ENCODE measurements at places on chromosomes 1 and 21. TPM values are rescaled to one million over a fixed set of nuclear protein-coding genes. Genes with fewer than 3 reads are reported as not detected.

Gene FAM151A
- total RNA-seq = not detected

GRCh38 chr1:11701551-11701961, 10.0 kb downstream of the DRAXIN start:
- no peak for DNase-seq
- H3K4me3 ChIP-seq = peak overlapping the region; percentile 22
- H3K4me1 ChIP-seq = peaks cover 10% of the 10 kb centered on the region
- no peak overlapping the region for H3K27ac ChIP-seq
- no peaks in the 10 kb centered on the region for H3K36me3 ChIP-seq

GRCh38 chr1:172041742-172042141, 200.4 kb downstream of the DNM3 start:
- no peak overlapping the region for H3K27ac ChIP-seq
- peaks cover 14% of the 10 kb centered on the region for H3K4me1 ChIP-seq
- no peak overlapping the region for H3K4me3 ChIP-seq
- no peaks in the 10 kb centered on the region for H3K27me3 ChIP-seq
- DNase-seq = peak; percentile 29

DNA sequence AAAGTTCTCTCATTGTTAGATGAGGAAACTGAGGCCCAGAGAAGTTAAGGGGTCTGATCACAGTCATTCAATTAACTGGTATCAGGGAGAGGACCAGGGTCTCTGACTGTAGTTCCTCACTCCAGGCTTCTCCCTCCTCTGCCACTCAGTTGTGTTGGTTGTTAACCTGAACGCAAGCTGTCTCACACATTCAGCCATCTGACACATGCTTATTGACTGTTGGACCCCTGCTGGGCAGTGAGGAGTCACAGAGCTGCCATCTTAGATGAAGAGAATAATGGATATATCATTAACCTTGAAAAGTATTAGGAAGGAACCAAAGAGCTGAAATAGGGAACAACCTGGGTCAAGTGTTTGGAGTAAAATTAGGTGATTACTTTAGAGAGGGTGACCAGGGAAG, 194.8 kb downstream of the ZZZ3 start:
- H3K27me3 ChIP-seq = no peaks in the 10 kb centered on the region
- no peaks in the 10 kb centered on the region for H3K4me1 ChIP-seq
- no peak overlapping the region for H3K4me3 ChIP-seq

GRCh38 chr1:74596717-74597116, 76.9 kb downstream of the ERICH3 start:
- DNase-seq = no peak
- no peak overlapping the region for H3K4me3 ChIP-seq
- H3K4me1 ChIP-seq = no peaks in the 10 kb centered on the region
- H3K27ac ChIP-seq = no peak overlapping the region
- H3K27me3 ChIP-seq = no peaks in the 10 kb centered on the region

GRCh38 chr1:235004840-235005391, 123.7 kb downstream of the TOMM20 start:
- peaks cover 3% of the 10 kb centered on the region for H3K4me1 ChIP-seq
- no peak overlapping the region for H3K4me3 ChIP-seq
- H3K36me3 ChIP-seq = no peaks in the 10 kb centered on the region
- no peak overlapping the region for H3K27ac ChIP-seq

Gene TEX38
- total RNA-seq = not detected

Gene SLAMF9
- 0.43 TPM for total RNA-seq

DNA sequence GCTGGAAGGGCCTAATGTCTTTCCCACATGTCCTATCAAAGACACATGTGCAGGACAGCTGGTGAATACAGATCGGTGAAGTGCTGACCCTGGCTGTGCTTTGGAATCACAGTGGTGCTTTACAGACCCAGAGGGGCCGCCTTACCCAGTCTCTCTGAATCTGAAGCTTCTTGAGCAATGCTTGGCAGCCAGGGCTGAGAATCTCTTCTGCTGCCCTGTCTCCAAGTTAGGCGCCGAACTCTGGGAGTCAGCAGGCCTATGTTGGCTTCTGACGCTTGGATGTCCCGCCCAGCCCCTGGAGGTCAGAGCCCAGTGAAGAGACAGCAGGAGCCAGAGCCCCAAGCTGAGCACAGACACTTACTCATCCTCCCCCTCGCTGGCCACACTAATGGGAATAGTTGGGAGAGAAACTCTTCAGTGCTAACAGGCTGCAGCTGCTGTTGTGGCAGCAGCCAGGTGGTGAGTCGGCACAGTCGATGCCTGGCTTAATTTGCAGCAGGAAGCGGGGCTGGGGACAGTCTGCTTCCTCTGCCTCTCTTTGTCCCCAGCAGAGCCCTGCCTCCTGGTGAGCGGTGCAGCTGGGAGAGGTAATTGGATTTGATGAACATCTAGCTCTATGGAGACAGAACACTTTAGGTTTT, 68.1 kb downstream of the URB2 start:
- peaks cover 17% of the 10 kb centered on the region for H3K4me1 ChIP-seq
- H3K36me3 ChIP-seq = no peaks in the 10 kb centered on the region
- H3K27ac ChIP-seq = peak overlapping the region; percentile 23
- no peak overlapping the region for H3K4me3 ChIP-seq

GRCh38 chr1:248421384-248421783, 18.5 kb downstream of the OR2T1 start:
- no peak overlapping the region for H3K27ac ChIP-seq
- no peak overlapping the region for H3K4me3 ChIP-seq
- no peaks in the 10 kb centered on the region for H3K4me1 ChIP-seq
- no peaks in the 10 kb centered on the region for H3K27me3 ChIP-seq

DNA sequence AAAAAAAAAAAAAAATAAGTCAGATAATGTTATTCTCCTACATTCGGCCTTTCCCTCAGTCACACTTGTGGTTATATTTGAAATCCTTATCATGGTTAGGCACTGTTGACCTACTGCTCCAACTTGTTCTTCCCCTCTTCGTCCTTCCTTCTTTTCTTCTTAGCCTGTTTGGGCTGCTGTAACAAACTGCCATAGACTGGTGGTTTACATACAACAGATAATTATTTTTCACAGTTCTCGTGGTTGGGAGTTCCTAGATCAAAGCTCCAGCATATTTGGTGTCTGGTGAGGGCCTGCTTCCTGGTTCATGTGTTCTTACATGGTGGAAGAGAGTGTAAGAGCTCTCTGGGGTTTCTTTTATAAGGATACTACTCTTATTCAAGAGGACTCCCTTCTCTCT, 73.4 kb downstream of the RABGAP1L start:
- no peak for DNase-seq
- H3K27me3 ChIP-seq = no peaks in the 10 kb centered on the region
- H3K36me3 ChIP-seq = no peaks in the 10 kb centered on the region
- no peak overlapping the region for H3K27ac ChIP-seq

GRCh38 chr1:167670563-167670962, 40.5 kb downstream of the RCSD1 start:
- no peak overlapping the region for H3K27ac ChIP-seq
- H3K4me3 ChIP-seq = no peak overlapping the region
- no peak for DNase-seq
- H3K4me1 ChIP-seq = peaks cover 4% of the 10 kb centered on the region
- H3K36me3 ChIP-seq = no peaks in the 10 kb centered on the region

DNA sequence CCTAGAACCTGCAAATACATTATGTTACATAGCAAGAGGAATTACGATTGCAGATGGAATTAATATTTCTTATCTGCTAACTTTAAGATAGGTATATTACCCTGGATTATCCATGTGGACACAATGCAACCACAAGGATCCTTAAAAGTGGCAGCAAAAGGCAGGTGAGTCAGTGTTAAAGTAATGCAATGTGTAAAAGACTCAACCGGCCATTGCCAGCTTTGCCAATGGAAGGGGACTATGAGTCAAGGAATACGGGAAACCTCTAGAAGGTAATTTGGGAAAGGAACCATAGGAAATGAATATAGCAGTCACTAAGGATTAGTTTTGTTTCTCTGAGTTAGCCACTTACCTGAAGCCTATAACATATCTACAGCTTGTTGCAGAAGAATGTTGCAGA, 692.1 kb upstream of the ZP4 start:
- no peaks in the 10 kb centered on the region for H3K27me3 ChIP-seq
- no peaks in the 10 kb centered on the region for H3K36me3 ChIP-seq
- H3K4me1 ChIP-seq = no peaks in the 10 kb centered on the region
- peak; percentile 14 for DNase-seq

DNA sequence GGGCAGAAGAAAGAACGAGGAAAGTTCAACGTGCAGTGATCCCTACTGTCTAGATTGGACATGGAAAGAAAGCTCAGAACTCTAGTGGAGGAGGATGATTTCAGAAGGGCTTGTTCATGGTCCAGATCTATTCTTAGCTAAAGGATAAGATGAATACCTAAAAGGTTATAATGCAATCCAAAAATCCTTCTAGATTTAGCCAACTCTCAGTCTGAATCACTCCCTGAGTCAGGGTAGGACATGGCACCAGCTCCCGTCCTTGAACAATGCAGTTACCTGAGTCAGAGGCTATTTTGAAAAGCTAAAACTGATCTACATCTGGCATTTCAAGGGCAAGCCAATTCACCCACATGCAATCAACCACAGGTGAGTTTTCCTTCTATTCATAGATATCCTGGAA, 38.8 kb upstream of the HIVEP3 start:
- H3K27me3 ChIP-seq = no peaks in the 10 kb centered on the region
- no peaks in the 10 kb centered on the region for H3K36me3 ChIP-seq
- H3K27ac ChIP-seq = peak overlapping the region; percentile 96
- DNase-seq = peak; percentile 91
- H3K4me3 ChIP-seq = peak overlapping the region; percentile 3

GRCh38 chr1:58620926-58621325, 43.9 kb upstream of the TACSTD2 start:
- H3K4me3 ChIP-seq = no peak overlapping the region
- no peaks in the 10 kb centered on the region for H3K36me3 ChIP-seq
- H3K4me1 ChIP-seq = peaks cover 10% of the 10 kb centered on the region
- H3K27ac ChIP-seq = no peak overlapping the region

Gene NBPF6
- not detected for total RNA-seq

GRCh38 chr1:155952505-155952890, 11.1 kb downstream of the RXFP4 start:
- no peak for DNase-seq
- H3K4me1 ChIP-seq = no peaks in the 10 kb centered on the region
- no peak overlapping the region for H3K27ac ChIP-seq
- no peaks in the 10 kb centered on the region for H3K27me3 ChIP-seq

DNA sequence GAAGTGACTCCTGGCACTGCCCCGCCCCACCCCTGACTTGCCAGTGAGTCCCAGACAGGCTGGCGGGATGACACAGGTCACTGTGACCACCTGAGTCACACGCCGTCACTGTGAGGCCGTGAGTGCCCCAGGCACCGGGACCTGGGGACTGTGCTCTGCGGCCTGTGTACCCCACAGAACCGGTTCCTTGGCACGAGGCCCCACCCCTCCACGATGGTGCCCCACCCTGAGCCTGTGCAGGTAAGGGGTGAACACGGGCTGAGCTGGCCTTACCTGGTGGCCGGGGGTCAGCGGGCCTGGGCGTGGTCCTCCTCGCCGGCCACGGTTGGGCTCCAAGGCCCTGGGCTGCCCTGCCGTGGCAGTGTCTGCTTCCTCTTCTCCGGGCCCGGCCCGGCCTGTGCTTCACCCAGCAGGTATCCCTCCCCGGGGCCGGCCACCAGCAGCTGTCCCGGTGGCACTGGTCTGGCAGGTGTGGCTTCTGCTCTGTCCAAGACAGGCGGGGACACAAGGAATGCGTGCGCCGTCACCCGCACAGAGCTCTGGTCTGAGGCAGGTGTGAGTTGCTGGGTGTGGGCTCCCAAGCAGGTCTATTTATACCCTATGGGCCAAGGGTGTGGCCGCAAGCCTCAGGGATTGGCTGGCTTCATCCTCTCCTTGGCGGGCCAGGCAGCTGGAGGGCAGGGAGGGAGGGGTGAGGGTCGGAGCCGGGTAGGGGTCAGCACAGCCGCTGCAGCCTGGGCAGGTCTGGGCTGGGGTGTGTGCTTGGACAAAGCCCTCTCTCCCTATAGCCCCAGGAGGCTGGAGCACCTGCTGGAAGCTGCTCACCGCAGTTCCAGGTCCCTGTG, at the start of gene RNF223:
Gene RNF223, minus strand, starts transcription at position 564 of the 845 bp plus-strand sequence. CDS start 1,740 bp downstream, outside the sequence.
- no peaks in the 10 kb centered on the region for H3K27me3 ChIP-seq
- no peak within 1 kb of the TSS for H3K4me3 ChIP-seq
- no peak within 1 kb of the TSS for H3K27ac ChIP-seq

DNA sequence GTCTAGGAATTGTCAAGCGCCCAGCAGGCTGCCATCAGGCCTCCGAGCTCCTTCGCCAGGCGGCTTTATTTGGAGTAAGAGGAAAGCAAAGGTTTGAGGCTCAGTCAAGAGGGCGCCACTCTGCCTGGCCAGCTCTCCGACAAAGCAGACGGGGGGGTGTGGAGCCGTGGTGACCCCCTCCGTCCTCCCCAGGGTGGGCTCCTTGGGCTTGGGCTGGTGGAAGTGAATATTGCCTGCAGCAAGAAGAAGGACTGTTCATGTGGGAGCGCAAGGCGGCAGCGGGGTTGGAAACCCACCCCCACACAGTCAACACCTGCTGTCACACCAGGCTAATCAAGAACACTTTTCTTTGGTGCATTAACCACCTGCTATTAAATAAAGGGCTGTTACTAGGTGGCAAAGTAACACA, 14.6 kb downstream of the EPHX1 start:
- H3K27me3 ChIP-seq = no peaks in the 10 kb centered on the region
- no peak overlapping the region for H3K27ac ChIP-seq
- no peaks in the 10 kb centered on the region for H3K4me1 ChIP-seq
- no peaks in the 10 kb centered on the region for H3K36me3 ChIP-seq

DNA sequence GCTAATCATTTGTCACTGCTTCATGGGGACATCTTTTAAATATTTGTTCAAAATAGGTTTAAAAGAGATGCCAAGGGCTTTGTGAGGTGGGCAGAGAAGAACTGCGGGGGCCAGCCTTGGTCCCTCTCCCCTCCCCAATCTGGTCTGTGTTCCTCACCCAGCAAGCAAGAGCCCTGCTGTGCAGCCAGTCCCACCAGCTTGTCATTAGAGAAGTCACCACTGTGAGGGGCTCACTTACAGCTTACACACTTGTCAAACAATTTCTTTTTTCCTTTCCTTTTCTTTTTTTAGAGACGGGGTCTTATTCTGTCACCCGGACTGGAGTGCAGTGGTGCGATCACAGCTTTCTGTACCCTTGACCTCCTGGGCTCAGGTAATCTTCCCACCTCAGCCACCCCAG, 10.4 kb upstream of the CDK18 start:
- peaks cover 15% of the 10 kb centered on the region for H3K4me1 ChIP-seq
- H3K27ac ChIP-seq = no peak overlapping the region
- H3K4me3 ChIP-seq = no peak overlapping the region
- no peak for DNase-seq
- no peaks in the 10 kb centered on the region for H3K36me3 ChIP-seq
- H3K27me3 ChIP-seq = peaks cover 40% of the 10 kb centered on the region

DNA sequence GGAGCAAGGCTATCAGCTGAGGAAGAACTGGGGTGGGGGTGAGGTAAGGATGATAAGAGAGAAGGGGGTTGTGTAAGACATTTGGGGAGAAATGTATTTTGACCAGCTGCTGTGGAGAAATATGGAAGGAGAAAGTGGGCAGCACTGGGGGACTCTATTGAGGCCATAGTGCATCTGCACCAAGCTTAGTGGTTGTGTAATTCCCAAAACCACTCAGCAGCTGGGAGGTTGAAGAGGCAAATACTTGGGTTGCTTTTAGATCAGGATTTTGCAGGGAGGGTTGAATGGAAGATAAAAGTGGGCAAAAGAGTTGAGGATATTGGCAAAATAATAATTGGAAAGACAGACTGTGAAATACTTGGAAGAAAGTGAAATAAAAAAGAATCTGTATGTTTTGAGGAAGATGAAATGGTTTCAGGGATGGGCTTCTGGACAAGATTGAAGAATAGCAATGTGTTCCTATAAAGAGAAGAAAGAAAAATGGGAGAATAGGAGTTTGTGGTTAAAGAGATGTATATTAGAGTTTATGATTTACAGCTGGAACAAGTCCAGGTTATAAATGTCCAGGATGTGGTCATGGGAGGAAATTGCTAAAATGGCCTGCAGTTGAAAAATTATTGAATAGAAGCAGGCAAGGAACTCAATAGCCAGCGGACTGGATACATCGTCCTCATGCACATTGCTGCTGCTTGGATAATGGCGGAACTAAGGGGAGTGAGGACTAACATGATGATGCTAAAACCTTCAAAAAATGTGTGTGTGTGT, 162.7 kb downstream of the DNM3 start:
- H3K36me3 ChIP-seq = no peaks in the 10 kb centered on the region
- no peak overlapping the region for H3K4me3 ChIP-seq
- no peak overlapping the region for H3K27ac ChIP-seq
- DNase-seq = peak; percentile 26

All from astrocyte (in vitro differentiated cells and primary cell).